ENCODE measurements at places on chromosomes 3 and 15.
A peak's percentile ranks its signal among the peaks of the same experiment; 100 is the strongest.

GRCh38 chr3:129953621-129954020, 20.9 kb upstream of the TRH start:
- no peak for DNase-seq

GRCh38 chr3:39809995-39810595, 686 bp downstream of the MYRIP start:
- DNase-seq = no peak

DNA sequence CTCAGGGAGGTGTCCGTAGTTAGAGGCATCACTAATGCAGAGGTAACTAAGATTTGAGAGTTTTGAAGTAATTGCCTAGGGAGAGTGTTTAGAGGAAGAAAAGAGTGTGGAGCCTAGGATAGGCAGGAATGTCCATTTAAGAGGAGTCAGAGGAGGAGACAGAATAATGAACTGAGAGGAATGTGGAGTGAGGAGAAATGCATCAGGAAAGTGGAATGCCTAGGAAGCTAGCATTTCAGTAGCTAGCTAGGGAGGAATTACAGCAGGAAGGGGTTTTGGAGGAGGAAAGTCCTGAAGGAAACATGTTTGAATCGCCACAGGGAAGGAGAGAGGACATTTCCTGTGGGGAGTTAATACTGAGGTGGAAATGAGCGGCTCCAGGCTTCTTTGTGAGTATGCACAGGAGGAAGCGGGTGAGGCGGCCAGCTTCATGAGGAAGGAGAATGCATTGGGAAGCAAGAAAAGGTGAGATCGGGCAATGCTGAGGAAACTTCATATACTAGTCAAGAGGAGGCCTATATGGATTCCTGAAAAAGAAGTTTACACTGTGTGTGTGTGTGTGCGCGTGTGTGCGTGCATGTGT, 154.3 kb downstream of the TMEM108 start:
- no peak for DNase-seq

- DNase-seq = no peak
These were observed 173.3 kb upstream of the SNTN start for GRCh38 chr3:63478990-63479660.

GRCh38 chr3:35677797-35678196, 38.5 kb downstream of the ARPP21 start:
- no peak for DNase-seq

- no peak for DNase-seq
These were observed 41.4 kb downstream of the ATP8B4 start for GRCh38 chr15:50077651-50078050.

GRCh38 chr15:87167055-87167454, 1087.4 kb downstream of the AGBL1 start:
- no peak for DNase-seq

- DNase-seq = no peak
These were observed 9.4 kb downstream of the ENTPD3 start for GRCh38 chr3:40396406-40396805.

DNA sequence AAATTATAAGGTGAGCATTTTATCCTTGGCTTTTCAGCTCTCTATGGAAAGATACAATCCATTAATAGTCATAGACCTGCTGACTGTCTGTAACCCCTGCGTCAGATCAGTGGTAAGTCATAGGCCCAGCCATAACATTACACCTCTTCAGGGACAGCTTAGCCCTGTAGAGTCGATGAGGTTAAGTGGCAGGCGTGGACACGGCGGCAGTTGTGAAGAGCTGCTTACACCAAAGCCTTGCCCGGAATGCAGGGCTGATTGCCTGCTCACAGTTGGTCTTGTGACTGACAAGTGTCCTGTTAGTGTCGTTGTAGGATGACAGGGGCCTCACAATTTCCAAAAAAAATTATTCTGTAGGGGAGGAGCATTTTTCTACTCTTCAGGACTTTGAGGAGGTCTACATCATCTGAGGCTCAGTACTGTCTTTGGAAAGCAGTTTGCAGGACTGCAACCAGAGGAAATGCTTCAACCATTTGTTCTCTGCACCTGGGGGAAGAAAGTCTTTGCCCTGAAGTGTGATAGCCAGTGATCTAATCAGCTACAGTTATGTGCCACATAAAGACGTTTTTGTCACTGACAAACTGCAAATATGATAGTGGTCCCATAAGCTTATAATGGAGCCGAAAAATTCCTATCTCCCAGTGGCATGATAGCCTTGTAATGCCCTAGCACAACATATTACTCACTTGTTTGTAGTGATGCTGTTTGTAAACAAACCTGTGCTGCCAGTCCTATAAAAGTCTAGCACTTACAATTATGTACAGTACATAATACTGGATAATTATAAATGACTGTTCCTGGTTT, 14.9 kb upstream of the SELENOT start:
- DNase-seq = no peak

GRCh38 chr3:30156586-30157498, 449.6 kb upstream of the TGFBR2 start:
- no peak for DNase-seq

DNA sequence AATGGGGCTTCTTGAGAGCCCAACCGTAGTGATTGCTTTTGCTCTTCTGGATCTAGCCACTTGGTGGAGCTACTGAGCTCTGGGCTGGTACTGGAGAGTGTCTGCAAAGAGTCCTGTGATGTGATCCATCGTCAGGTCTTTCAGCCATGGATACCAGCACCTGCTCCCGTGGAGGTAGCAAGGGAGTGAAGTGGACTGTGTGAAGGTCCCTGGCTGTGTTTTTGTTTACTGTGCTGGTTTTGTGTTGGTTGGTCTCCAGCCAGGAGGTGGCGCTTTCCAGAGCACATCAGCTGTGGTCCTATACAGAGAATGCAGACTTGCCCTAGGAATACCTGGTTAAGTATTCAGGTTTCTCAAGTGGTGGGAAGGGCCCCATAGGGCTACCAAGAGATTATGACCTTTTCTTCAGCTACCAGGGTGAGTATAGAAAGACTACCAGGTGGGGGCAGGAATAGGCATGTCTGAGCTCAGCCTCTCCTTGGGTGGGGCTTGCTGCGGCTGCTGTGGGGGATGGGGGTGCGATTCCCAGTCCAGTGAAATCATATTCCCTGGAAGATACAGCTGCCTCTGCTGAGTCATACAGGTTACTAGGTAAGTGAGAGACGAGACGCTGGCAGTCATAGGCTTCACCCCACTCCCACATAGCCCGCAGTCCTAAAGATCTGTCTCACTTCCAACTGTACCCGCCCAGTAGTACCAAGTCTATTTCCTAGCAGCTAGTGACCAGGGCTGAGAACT, 733.7 kb downstream of the ZNF385D start:
- no peak for DNase-seq

GRCh38 chr15:69523010-69524001, 70.7 kb downstream of the RPLP1 start:
- DNase-seq = peak; percentile 46

DNA sequence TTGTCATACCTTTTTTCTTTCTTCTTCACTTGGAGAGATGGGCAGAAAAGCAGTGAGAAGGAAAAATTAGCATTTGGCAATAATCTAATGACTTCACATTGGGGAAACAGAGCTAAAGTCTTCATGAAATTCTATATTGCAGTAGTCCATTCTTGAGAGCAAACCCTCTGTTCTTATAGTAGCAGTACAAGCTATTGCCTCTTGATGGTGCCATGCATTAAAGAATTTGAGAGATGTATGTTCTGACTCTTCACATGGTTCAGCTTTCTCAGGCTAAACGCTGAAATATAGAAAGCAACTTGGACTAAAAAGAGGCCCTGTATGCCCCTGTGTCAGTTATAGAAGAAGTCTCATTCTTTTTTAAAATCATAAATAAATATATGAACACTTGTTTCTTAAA, 36.0 kb downstream of the PHLDB2 start:
- DNase-seq = no peak

- no peak for DNase-seq
These were observed 46.2 kb upstream of the TEX55 start for GRCh38 chr3:119099785-119100184.

- no peak for DNase-seq
These were observed 59.5 kb upstream of the BCL6 start for GRCh38 chr3:187804745-187805121.

- DNase-seq = no peak
These were observed 405.0 kb upstream of the IL12A start for GRCh38 chr3:159583662-159584061.

DNA sequence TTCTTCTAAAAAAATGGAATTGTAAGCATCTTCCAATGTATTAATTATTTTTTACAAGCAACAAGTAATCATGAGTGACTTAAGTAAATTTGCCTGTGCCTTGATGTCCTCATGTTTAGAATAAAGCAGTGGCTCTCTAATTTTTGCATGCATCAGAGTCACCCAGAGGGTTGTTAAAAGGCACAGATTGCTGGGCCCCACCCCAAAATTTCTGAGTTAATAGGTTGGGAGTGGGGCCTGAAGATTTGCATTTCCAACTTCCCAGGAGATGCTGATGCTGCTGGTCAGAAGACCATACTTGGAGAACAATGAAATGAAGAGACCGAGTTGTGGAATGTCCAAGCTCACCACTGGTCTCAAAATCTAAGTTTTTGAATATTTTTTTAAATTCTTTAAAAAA, 70.2 kb downstream of the ARHGAP31 start:
- DNase-seq = no peak

DNA sequence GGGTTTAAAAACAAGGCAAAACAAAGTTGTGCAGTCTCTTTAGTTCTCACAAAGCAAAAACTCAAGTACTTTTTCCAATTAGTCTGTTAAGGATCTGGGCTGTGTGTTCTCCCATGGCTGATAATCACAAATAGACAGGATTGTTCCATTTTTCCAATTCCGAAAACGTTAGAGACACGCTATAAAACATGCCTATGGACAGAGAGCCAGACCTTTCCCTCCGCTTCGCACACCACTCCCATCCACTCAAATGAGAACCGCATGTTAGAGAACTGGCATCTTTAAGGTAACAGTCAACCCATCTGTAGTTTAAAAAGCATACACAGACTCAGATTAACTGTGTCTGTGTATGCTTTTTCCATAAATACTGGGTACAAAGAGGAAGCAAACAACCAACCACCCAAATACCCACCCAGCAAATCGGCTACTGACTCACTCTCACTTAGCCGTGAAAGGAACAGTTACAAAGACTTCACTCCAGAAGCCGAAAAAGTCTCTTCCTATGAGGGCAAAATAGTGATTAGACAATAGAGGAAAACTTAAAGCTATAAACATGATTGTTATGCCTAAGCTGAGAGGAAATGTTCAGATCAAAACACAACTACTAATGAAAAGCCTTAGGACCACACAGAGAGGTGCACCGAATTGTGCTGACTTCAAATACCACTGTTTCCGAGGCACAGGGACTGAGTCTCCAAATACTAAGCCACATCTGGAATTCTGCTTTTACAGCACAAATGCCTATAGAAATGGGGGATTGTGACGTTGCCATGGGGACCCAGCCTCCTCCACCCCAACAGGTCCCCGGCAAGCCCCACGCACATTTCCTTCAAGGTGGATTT, 36.1 kb downstream of the IL17RD start:
- DNase-seq = no peak

DNA sequence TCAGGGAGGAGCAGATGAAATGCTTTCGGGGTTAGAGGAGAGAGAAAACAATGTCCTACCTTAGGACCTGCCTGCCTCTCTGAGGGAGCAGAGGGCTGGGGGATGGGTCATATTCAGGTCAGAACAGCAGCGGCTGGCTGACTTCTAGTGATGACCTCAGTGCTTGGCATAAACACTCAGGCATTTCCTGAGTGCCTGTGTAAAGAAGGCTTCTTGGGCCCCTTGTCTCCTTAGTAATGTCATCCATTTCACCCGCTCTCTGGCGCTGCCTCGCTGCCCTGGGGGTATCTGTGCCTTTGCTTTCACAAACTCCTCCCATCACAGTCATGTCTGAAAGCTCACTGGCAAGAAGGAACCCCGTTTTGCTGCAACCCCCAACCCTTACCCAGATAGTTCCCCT, 82.9 kb upstream of the GSK3B start:
- no peak for DNase-seq

GRCh38 chr15:65881766-65882434, 12.6 kb downstream of the RAB11A start:
- no peak for DNase-seq

GRCh38 chr15:83833569-83833968, 179.6 kb downstream of the ADAMTSL3 start:
- no peak for DNase-seq

All from activated gamma-delta T cell treated with anti-CD3 and anti-CD28 coated beads, Interleukin-2, amount 50 U/mL, for 16 hours (primary cell).